ENCODE measurements at places on chromosomes 7 and 10. TPM values are rescaled to one million over a fixed set of nuclear protein-coding genes. Genes with fewer than 3 reads are reported as not detected.

The LIPN gene
- not detected for total RNA-seq

The FAM24B gene
- total RNA-seq = 3.7 TPM

The SUN3 gene
- not detected for total RNA-seq

The DKK1 gene
- 103 TPM for total RNA-seq

The RAMP3 gene
- not detected for total RNA-seq

The EPHA1 gene
- total RNA-seq = not detected

The C10orf105 gene
- total RNA-seq = under 0.01 TPM

All from aortic smooth muscle cell (primary cell).